Muscle of leg (tissue), 16 donors: ENCODE measurements at places on chromosomes 12 and 14. TPM values are rescaled to one million over a fixed set of nuclear protein-coding genes. Genes with fewer than 3 reads are reported as not detected.

PGF gene
- total RNA-seq: 30.2 TPM

CISTR gene
- total RNA-seq: not detected

GRCh38 chr12:68367903-68368302 is 35.7 kb upstream of the MDM1 start:
- H3K27me3 ChIP-seq: no peaks in the 10 kb centered on the region
- H3K4me3 ChIP-seq: no peak overlapping the region
- H3K36me3 ChIP-seq: no peaks in the 10 kb centered on the region

GRCh38 chr14:77347751-77348150 is 26.9 kb downstream of the GSTZ1 start:
- DNase-seq: peak; percentile 65
- H3K36me3 ChIP-seq: peaks cover 8% of the 10 kb centered on the region
- H3K27me3 ChIP-seq: no peaks in the 10 kb centered on the region
- H3K27ac ChIP-seq: no peak overlapping the region

DNA sequence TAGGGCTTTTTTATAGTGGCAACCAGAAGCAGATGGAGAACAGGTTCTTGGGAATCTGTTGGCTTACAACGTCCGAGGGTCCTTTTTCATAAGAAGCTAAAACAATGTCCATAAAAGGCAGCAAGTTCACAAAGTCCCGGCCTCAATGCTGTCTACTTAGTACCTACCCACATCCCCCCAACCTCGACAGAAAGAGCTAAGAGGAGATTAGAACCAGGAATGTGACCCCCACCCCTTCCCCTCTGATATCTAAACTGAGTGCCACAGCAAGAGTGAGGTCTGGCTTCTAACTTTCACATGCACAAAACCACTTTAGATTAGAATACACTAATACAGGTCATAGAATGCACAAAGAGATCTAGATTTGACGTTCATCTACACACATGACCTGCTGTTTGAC is 4.5 kb downstream of the DPF3 start:
- H3K27me3 ChIP-seq: peaks cover 60% of the 10 kb centered on the region
- H3K36me3 ChIP-seq: no peaks in the 10 kb centered on the region
- H3K4me3 ChIP-seq: no peak overlapping the region
- peaks cover 17% of the 10 kb centered on the region for H3K4me1 ChIP-seq
